ENCODE measurements at places on chromosomes 6 and 20. TPM values are rescaled to one million over a fixed set of nuclear protein-coding genes. Genes with fewer than 3 reads are reported as not detected.

DNA sequence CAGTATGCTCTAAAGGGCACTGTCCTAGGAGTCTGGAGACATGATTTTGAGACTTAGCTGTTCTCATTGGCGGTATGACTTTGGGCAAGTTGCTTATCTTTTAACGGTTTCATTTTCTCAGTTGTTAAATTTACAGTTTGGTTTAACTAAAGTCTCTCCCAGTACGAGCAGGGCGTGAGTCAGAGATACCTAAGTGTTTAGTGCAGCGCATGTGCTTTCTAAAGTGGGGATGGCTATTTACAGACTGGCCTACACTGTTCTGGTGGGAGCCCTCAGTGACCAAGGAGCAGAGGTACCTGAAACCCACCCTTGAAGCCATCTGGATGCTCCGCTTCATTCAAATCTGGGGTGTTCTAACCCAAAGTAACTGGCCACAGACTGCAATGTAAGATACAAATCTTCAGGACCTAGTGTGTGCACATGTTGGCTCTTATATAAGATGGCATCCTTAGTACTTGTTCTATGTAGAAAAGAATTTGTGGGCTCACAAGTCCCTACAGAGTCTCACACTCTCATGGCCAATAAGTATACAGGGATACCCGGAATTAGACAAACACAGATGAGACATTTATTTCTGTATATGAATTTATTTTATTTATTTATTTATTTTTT, 10.7 kb downstream of the MSH5 start:
- DNase-seq = no peak

DNA sequence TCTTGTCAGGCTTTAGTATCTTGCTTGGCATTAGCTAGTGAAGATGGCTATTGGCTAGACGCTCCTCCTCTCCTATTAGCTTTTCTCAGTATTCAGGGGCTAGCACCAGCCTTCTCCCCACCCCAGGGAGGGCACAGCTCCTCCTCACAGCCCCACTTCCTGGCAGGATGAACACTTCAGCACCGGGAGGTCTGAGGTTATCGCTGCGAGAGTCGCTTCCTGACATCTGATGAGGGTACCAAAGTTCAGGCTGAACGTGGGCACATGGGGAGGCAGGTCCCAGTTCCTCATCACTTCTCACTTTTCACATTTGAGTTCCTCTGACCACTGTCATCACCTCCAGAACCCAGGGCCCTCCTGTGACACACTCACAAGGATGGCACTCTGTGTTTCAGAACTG, 66.6 kb downstream of the LAMA4 start:
- no peak for DNase-seq

DNA sequence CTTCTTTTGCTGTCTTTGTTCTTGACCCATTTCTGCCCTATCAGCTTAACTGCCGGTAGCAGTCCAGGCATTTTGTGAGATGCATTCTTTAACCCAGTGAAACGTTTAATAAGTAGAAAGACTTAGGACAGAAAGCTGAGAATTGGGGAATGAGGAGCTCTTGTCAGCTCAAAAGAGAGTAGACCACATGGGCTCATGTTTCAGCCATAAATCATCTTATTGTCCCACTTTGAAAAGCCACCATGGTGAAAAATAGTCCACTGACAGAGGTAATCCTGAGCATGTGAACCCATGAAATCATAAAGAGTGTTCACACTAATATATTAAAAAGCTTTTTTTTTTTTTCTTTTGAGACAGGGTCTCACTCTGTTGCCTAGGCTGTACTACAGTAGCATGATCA, 16.3 kb downstream of the ORC3 start:
- DNase-seq = no peak

DNA sequence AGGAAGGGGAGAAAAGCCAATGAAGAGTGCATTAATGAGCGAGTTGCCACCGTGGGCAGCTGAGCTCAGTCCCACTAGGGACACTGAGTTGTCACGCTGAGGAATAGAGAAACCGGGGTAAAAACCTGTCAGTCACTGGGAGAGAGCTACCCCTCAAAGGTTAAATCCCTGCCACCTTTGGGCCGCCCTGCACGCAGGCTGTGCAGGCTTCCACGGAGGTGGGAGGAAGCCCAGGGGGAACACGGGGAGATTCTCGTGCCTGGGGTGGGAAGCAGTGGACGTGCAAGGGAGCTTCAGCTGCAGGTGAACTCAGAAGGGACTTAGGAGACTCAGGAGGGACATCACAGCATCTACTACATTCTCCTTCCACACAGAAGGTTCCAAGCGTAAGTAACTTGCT, 50.5 kb downstream of the BFSP1 start:
- DNase-seq = no peak

DNA sequence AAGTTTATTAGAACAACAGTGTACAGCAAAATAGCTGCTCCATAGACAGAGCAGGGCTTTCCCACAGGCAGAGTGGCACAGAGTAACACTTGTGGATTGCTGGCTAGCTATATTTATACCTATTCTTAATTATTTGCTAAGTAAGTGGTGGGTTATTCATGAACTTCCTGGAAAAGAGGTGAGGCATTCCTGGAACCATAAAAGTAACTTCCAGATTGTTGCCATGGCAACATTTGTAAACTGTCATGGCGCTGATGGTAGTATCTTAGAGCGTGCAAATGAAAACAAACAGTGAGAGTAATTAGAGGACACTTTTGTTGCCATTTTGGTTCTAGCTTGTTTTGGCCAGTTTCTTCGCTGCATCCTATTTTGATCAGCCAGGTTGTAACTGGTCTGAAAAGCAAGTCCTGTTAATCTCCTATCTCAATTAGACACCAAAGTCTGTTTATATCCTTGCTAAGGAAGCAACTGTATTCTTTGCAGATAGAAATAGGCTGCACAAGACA, 23.9 kb downstream of the DEFB114 start:
- no peak for DNase-seq

GRCh38 chr6:30942338-30943060, 1.7 kb downstream of the MUCL3 start:
- DNase-seq = no peak

DNA sequence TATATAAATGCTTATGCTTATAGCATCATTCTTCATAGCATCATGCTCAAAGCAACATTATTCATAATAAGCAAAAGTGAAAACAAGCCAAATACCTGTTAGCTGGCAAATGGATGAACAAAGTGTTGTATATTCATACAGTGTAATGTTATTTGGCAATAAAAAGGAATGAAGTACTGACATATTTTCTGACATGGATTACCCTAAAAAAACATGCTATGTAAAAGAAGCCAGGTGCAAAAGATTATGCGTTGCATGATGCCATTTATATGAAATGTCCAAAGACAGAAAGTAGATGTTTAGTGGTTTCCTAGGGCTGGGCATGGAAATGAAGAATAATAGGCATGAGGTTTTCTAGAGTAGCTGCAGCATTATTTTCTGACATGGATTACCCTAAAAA, 77.1 kb downstream of the GFRA4 start:
- no peak for DNase-seq

DNA sequence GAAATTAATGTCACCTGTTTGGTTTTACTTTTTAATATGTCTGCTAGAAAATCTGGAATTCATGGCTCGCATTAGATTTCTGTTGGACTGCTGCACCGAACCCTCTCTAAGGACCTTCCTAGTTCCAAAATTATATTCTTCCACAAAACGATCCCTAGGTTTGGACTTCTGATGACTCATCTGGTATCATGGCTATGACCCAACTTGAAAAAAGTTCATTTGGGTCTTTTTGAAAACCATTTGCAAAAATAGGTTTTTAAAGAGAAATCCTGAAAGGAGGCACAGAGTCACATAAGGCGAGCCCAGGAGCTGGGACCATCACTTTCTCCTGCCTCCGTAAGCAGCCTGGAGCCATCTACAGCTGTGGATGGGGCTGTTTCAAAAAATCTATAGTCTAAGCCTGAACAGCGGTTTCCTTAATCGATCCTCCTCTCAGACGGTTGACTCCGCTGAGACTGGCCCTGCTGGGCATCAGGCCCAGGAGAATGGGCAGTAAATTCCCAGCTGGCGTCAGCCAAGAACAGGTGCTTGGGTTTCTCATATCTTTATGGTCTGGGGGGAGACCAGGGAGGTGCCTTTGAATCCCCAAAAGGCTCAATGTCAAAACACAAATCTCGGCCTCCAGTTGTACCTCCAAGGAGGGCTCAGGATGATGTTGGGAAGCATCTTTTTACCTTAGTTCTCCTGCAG, 44.6 kb downstream of the SLC24A3 start:
- no peak for DNase-seq

TRIM40 gene
- not detected for total RNA-seq
